ENCODE measurements at places on chromosomes 7 and 10. TPM values are rescaled to one million over a fixed set of nuclear protein-coding genes. Genes with fewer than 3 reads are reported as not detected.

- no peak overlapping the region for H3K27ac ChIP-seq
- peaks cover 72% of the 10 kb centered on the region for H3K36me3 ChIP-seq
- H3K27me3 ChIP-seq: no peaks in the 10 kb centered on the region
- H3K4me1 ChIP-seq: no peaks in the 10 kb centered on the region
- H3K4me3 ChIP-seq: no peak overlapping the region
These were observed 15.1 kb downstream of the ZNF12 start for GRCh38 chr7:6691609-6692106.

DNA sequence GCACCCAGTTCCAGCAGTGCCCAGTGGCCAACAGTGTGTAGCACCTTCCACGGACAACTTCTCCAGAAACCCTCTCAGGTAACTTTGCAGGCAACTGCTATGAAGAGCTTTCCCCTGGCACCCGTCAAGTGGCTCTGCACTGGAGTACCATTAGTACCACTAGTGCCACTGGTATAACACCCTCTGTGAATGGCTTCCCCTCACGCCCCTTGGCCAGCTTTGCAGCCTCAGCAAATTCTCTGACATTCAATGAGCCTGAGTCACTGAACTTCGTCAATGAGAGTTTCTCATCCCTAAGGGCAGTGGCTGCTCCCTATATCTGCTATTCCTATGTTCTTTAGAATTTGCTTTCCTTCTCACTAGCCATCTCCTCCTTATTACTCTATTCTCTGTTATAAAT, 7.6 kb upstream of the HERPUD2 start:
- no peak overlapping the region for H3K27ac ChIP-seq
- no peak for DNase-seq
- H3K4me3 ChIP-seq: no peak overlapping the region
- no peaks in the 10 kb centered on the region for H3K36me3 ChIP-seq
- H3K27me3 ChIP-seq: no peaks in the 10 kb centered on the region
- H3K4me1 ChIP-seq: no peaks in the 10 kb centered on the region

Gene HTR5A
- total RNA-seq: not detected

GRCh38 chr10:34403512-34403911, 411.6 kb downstream of the PARD3 start:
- no peaks in the 10 kb centered on the region for H3K27me3 ChIP-seq
- H3K4me1 ChIP-seq: no peaks in the 10 kb centered on the region
- no peak overlapping the region for H3K4me3 ChIP-seq
- DNase-seq: no peak
- H3K36me3 ChIP-seq: no peaks in the 10 kb centered on the region

GRCh38 chr10:51955696-51956095, 256.3 kb upstream of the CSTF2T start:
- no peaks in the 10 kb centered on the region for H3K4me1 ChIP-seq
- no peaks in the 10 kb centered on the region for H3K27me3 ChIP-seq
- no peak overlapping the region for H3K4me3 ChIP-seq
- H3K27ac ChIP-seq: no peak overlapping the region

- H3K4me3 ChIP-seq: no peak overlapping the region
- H3K27me3 ChIP-seq: no peaks in the 10 kb centered on the region
- H3K27ac ChIP-seq: no peak overlapping the region
- no peak for DNase-seq
- H3K36me3 ChIP-seq: no peaks in the 10 kb centered on the region
These were observed 34.8 kb downstream of the GRK5 start for GRCh38 chr10:119242186-119242585.

Gene PAPOLB
- total RNA-seq: 0.33 TPM

Gene TRIM50
- total RNA-seq: not detected

Gene STAG3
- 1.3 TPM for total RNA-seq

Gene NPY4R2
- not detected for total RNA-seq

Gene KNDC1
- total RNA-seq: 0.98 TPM

GRCh38 chr10:386771-387592, 251.7 kb downstream of the ZMYND11 start:
- DNase-seq: no peak
- H3K27me3 ChIP-seq: no peaks in the 10 kb centered on the region
- no peaks in the 10 kb centered on the region for H3K4me1 ChIP-seq
- H3K36me3 ChIP-seq: peaks cover 9% of the 10 kb centered on the region

- no peak overlapping the region for H3K4me3 ChIP-seq
- no peaks in the 10 kb centered on the region for H3K36me3 ChIP-seq
- H3K27me3 ChIP-seq: no peaks in the 10 kb centered on the region
- no peak for DNase-seq
These were observed 111.2 kb upstream of the KIAA1217 start for GRCh38 chr10:24097751-24098207.
